Large intestine (tissue), 12 donors: ENCODE measurements at places on chromosomes 3 and 15. TPM values are rescaled to one million over a fixed set of nuclear protein-coding genes. Genes with fewer than 3 reads are reported as not detected.

- no peak for DNase-seq
These were observed 12.0 kb downstream of the CMTM7 start for GRCh38 chr3:32403663-32404062.

DNA sequence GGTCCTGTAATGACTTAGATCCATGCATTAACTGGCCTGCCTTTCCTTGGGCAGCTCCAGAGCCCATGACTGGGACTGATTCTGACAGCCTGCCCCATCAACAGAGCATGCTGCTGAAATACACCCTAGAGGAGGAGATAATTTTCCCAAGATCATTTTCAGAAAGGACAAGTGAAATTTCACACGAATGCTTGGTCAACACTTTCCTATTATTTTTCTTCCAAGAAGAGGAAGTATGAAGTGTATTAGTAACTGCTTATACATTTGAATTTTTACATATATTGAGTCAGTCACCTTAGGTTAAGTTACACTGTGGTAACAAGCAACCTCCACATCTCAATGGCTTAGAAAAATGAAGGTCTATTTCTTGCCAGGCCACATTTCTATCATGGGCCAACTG lies 9.7 kb upstream of the NMNAT3 start:
- DNase-seq, result no peak

DNA sequence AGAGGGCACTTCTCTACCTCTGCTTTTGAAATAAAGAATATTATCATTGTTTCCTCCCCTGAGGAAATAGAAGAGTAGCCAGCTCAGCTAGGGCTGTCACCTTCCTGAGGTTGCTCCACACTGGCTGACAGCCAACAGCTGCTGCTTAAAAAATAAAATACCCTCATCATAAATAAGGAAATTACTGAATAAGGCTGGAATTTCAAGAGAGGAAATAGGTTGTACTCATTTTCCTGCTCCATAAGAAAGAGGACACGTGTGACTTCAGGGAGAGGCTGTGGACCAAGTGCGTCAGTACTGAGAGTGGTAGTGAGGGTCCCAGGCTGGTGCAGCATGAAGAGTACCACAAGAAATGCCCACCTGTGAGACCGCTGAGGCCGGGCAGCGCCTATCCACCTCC lies 8.1 kb upstream of the C2CD4B start:
- DNase-seq, result no peak

GRCh38 chr3:177690306-177690705 lies 493.0 kb upstream of the TBL1XR1 start:
- DNase-seq, result no peak

GRCh38 chr3:123236902-123237301 lies 35.2 kb downstream of the SEC22A start:
- no peak for DNase-seq

DNA sequence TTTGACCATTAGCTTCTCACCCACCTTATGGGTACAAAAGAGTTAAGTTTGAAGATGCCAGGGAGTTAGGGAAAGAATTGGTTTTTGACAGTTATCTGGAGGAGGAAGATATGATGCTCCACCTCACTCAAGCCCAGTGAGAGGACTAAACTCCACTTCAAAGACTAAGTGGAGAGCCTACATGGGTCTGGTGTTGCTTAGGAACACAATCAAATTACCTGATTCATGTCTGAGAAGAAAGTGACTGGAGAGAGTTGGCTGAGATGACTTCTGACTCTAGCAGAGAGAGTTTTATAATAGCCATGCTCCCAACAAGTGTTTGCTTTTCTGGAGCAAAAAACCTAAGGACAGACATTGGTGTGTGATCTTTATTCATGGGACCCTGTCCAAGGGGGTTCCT lies 43.3 kb downstream of the SUCNR1 start:
- DNase-seq, result no peak

Gene GP9
- polyA plus RNA-seq, result 0.18 TPM

- DNase-seq, result no peak
These were observed 67.8 kb upstream of the SLC24A5 start for GRCh38 chr15:48052946-48053345.

- DNase-seq, result no peak
These were observed 28.2 kb downstream of the CCR9 start for GRCh38 chr3:45914362-45915058.

DNA sequence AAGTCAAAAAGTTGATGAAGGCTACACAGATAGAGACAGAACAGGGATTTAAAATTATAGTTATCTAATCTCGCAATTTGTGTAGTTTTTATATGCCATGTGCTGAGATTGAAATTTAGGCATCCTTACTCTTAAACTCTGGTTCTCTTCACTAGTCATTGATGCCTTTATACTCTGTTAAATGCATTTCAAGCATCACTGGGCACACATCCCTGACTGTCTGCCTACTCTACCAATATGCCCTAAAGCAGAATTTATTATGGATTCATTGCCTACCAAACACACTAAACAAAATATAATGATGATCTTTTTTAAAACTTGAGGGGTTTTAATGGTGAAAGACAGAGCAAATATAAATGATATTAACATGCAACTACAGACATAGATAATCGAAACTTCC lies 10.3 kb upstream of the ALCAM start:
- DNase-seq, result no peak

- no peak for DNase-seq
These were observed 596.0 kb downstream of the NTRK3 start for GRCh38 chr15:87660251-87661129.

Gene FOXL2NB
- not detected for polyA plus RNA-seq

DNA sequence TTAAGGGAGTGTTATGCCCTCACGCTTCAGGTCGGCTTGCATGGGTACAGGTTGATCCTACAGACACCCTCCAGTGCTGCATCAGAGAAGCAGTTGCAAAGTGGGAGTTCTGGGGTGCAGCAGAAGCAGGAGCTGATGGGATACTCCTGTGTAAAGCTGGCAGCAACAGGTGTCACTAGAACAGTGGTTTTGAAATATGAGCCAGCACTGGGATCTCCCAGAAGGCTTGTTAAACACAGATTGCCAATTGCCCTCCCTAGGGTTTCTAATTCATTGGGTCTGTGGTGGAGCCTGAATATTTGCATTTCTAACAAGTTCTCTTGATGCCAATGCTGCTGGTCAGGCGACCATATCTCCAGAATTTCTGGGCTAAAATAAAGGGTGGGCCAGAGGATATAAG lies 350.4 kb downstream of the CLSTN2 start:
- DNase-seq, result no peak

GRCh38 chr3:177041021-177041729 lies 156.1 kb downstream of the TBL1XR1 start:
- no peak for DNase-seq

DNA sequence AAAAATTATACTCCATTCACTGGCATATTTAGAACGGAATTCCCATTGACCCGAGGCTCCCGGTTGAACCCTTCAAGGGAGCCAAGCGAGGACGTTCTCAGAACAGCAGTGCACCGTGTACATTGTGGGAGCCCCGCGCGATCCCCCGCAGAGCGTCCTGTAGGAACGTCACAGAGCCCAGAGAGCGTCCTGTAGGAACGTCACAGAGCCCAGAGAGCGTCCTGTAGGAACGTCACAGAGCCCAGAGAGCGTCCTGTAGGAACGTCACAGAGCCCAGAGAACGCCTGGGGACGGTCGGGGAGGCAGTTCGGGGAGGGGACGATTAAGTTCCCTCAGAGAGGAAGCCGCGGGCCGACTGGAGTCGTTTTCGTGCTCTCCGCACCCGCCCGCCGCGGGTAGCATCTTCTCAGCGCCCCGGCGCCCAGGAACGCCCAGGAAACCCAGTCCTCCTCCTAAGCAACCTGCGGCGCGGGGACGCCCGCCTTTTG lies 506 bp upstream of the ATP1B3 start:
- peak; percentile 74 for DNase-seq

DNA sequence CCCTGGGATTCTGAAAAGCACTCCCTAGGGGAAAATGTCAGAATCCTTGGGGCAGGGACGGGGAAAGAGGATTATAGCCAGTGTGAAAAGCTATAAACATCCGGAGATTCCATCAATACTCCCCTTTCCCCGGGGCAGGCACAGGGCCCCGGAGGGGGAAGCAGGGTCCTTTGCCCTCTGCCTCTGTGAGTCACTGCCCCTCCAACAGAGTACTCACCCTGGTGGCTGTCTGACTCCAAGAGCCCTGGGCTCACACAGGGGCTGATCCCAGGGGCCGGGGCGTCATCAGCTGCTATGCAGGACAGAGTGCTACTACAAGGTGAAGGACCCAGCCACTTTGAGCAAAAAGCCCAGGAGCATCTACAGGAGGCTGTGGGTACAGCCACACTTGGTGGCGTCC lies 133.0 kb upstream of the PRR20G start:
- no peak for DNase-seq

DNA sequence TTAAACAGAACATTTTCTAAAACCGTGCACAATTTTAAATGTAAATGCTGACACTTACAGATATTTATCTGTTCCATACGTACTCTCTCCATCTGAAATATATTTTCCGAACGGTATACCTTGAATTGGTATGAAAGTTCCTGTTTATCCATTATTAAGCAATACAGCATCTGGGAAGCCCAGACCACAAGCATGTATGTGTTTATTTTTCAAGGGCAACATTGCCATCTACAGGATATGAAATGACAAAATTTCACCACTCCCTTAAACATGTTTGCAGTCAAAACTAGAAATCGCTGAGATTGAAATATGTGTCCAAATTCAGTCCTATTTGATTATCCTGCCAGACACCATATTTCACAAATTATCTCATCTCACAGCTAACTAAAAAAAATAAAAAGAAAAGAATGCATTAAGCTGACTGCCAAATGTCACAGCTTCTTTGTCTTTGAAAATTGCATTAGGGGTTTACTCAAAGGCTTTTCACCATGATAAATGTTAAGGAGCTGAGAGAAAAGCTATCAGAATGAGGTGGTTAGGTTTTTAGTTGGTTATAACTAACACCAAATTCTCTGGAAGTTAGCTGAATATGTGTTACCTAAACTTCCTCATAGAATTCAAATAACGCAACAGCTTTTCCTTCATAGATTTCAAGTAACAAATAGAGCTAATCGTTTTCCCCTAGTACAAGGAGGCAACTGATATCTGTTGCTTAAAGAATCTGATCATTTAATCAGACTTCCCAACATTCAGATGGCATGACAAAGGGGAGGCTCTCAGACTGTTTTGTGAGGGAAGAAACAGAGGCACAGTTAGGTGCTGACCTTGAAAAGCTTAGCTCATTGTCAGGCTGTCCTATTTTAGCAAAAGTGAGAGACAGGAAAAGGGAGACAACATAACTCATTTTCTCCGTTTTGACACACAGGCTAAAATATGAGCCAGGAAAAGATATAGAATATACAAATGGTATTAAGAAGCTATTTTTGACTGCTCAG lies 533.1 kb downstream of the TBL1XR1 start:
- DNase-seq, result peak; percentile 13

DNA sequence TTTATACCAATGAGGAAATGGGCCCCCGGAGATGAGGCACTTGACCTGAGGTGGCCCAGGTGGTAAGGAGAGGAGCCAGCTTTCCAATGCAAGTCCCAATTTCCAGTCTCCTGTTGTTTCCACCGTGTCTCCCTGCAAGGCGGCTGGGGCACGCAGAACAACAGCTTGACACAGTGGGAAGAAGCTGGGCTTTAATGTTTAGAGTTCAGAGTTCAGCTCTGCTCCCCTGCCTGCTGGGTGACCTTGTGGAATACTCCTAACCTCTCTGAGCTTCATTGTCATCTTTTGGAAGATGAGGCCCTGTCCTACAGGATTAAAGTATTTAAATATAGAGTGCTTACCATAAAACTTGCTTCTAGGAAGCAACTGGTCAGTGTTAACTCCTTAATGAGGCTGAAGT lies 80.3 kb downstream of the SMAD3 start:
- DNase-seq, result no peak

Gene PLIN1
- 0.34 TPM for polyA plus RNA-seq

Gene DLL4
- 12.3 TPM for polyA plus RNA-seq

- no peak for DNase-seq
These were observed 108.9 kb downstream of the EDEM1 start for GRCh38 chr3:5296362-5296761.

- no peak for DNase-seq
These were observed 54.4 kb upstream of the HEG1 start for GRCh38 chr3:125110016-125110875.

DNA sequence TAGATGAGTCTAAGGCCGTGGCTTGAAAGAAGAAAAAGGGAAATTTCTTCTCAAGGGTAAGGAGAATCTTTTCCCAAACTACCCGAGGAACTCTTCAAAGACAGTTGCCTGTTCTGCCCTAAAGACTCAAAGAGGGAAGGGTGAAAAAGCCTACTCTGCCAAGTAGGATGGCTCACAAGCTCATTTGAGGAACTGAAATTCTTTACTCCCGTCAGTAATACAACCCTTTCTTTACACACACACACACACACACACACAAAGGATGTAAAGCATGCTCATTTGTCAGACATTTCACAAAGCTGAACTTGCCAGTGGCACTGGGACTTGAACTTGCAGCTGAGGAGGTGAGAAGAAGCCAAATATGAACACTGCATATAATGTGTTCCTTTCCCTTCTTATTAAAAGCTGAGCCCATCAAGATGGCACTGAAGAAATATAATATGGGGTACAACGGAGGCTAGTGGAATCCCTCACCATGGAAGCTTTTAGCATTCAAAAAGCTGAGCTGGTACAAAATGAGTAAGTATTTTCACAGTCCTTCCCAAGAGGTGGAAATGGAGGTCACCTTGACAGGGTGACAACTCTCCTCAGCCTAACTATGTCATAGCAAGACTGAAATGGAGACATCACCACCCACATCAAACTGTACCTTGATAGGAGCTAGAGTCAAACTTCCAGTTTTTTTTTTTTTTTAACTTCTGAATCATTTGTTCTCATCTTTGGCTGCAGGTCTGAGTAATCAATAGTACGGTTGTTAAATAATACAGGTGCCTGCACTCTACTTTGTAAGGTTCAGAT lies 57.6 kb downstream of the TAFA4 start:
- DNase-seq, result no peak

GRCh38 chr3:54736459-54736858 lies 191.4 kb downstream of the LRTM1 start:
- no peak for DNase-seq

DNA sequence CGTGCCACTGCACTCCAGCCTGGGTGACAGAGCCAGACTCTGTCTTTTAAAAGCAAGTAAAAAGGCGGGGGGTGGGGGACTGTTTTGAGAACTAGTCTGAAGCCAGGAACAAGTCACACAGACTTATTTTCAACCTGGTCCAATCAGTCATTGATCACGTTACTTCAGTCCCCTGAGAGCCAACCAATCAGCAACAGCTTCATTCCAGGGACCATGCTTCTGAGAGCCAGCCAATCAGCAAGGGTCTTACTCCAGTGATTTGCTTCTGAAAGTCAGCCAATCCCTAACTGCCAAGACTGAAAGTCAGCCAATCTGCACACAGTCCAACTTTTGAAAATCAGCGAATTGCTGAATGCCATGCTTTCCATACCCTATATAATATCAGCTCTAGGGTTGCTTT lies 48.6 kb upstream of the C15orf39 start:
- DNase-seq, result no peak

GRCh38 chr3:44130249-44130648 lies 111.4 kb upstream of the TOPAZ1 start:
- DNase-seq, result no peak

- no peak for DNase-seq
These were observed 33.3 kb downstream of the CMTM6 start for GRCh38 chr3:32469151-32469874.

- peak; percentile 71 for DNase-seq
These were observed 45.3 kb upstream of the MAGEF1 start for GRCh38 chr3:184757022-184757651.

Gene LRRC31
- 11.4 TPM for polyA plus RNA-seq

Gene PIK3CA
- 19.9 TPM for polyA plus RNA-seq

- DNase-seq, result no peak
These were observed 162.2 kb downstream of the MEIS2 start for GRCh38 chr15:36938131-36938530.
